ENCODE measurements at places on chromosomes 3 and 15.

GRCh38 chr3:45568848-45569762 is 25.4 kb upstream of the LIMD1 start:
- no peak overlapping the region for H3K4me3 ChIP-seq
- no peak overlapping the region for H3K27ac ChIP-seq
- no peaks in the 10 kb centered on the region for H3K27me3 ChIP-seq
- H3K36me3 ChIP-seq, result no peaks in the 10 kb centered on the region

GRCh38 chr3:73475717-73476116 is 149.0 kb downstream of the PDZRN3 start:
- DNase-seq, result no peak
- no peaks in the 10 kb centered on the region for H3K4me1 ChIP-seq
- no peak overlapping the region for H3K27ac ChIP-seq
- no peaks in the 10 kb centered on the region for H3K27me3 ChIP-seq
- H3K4me3 ChIP-seq, result no peak overlapping the region

DNA sequence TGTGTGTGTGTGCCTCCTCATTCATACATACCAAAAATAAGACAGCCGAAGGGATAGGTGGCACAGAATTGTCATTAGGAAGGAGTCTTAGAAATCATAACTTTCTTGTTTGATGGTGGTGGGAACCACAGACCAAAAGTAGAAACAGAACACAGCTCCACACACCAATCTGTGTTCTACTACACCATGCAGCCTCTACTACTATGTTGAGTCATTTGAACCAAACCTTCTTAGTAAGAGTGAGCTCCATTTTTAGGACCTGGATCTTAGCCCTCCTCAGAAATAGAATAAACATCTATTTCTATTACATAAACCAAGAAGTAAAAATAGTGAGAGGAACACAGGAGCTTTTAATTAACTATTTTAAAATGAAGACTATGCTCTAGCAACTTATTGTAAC is 27.9 kb upstream of the PLCH1 start:
- no peaks in the 10 kb centered on the region for H3K27me3 ChIP-seq
- H3K36me3 ChIP-seq, result peaks cover 3% of the 10 kb centered on the region
- H3K4me3 ChIP-seq, result no peak overlapping the region
- H3K4me1 ChIP-seq, result no peaks in the 10 kb centered on the region
- no peak overlapping the region for H3K27ac ChIP-seq
- no peak for DNase-seq

DNA sequence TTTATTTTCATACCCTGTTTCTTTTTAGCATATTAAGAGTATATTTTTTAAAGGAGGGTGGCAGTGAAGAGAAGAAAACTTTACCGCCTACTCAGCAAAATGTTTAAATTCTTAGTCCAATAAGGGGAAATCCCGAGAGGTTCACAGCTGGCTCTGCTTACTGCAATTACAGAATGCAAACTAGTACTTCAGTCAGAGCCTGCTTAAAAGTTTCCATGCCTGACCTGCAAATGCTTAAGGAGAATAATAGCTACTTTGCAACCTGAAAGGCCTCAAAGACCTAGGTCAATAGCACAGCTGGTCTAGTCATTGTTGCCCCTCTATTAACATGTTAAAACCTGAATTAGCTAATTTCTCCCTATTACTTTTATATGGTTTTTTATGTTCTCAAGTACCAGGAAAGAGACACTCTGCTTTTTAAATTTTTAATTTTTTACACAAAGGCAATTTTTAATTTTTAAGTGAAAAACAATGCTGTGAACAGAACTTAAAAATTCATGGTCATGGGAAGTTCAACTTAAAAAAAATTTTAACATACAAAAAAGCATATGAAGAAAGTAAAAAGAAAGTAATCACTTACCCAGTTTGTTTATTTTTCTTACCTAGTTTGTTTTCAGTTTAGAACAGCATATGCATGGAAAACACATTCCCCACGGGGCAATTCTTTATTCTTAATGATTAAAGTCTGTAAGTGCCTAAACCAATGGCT is 79.2 kb downstream of the P3H2 start:
- no peaks in the 10 kb centered on the region for H3K4me1 ChIP-seq
- H3K36me3 ChIP-seq, result no peaks in the 10 kb centered on the region
- no peak overlapping the region for H3K27ac ChIP-seq
- H3K27me3 ChIP-seq, result no peaks in the 10 kb centered on the region
- H3K4me3 ChIP-seq, result no peak overlapping the region

- peaks cover 5% of the 10 kb centered on the region for H3K27me3 ChIP-seq
- no peak overlapping the region for H3K4me3 ChIP-seq
- H3K27ac ChIP-seq, result no peak overlapping the region
- no peak for DNase-seq
Observed at GRCh38 chr3:186339180-186339918, 22.7 kb downstream of the DGKG start.

- no peaks in the 10 kb centered on the region for H3K27me3 ChIP-seq
- H3K4me1 ChIP-seq, result no peaks in the 10 kb centered on the region
- H3K36me3 ChIP-seq, result peaks cover 5% of the 10 kb centered on the region
- no peak for DNase-seq
Observed at GRCh38 chr3:195692354-195692685, 28.5 kb upstream of the MUC20 start.

GRCh38 chr15:48963524-48964113 is at the start of gene SHC4:
TSS of gene SHC4 (minus strand) at chr15:48963919. CDS start at chr15:48963015, 904 bp downstream.
- H3K27me3 ChIP-seq, result no peaks in the 10 kb centered on the region
- H3K4me1 ChIP-seq, result no peaks in the 10 kb centered on the region
- DNase-seq, result no peak
- peak within 1 kb of the TSS; percentile 51 for H3K4me3 ChIP-seq
- H3K27ac ChIP-seq, result no peak within 1 kb of the TSS
- H3K36me3 ChIP-seq, result no peaks in the 10 kb centered on the region

GRCh38 chr3:141505166-141505565 is 18.3 kb downstream of the RASA2 start:
- H3K4me3 ChIP-seq, result no peak overlapping the region
- H3K36me3 ChIP-seq, result no peaks in the 10 kb centered on the region
- H3K27me3 ChIP-seq, result no peaks in the 10 kb centered on the region
- H3K27ac ChIP-seq, result peak overlapping the region; percentile 64
- DNase-seq, result no peak

GRCh38 chr3:144314946-144315345 is 343.3 kb downstream of the DIPK2A start:
- no peak for DNase-seq
- H3K4me1 ChIP-seq, result no peaks in the 10 kb centered on the region
- H3K4me3 ChIP-seq, result no peak overlapping the region
- H3K27ac ChIP-seq, result no peak overlapping the region
- no peaks in the 10 kb centered on the region for H3K36me3 ChIP-seq
- H3K27me3 ChIP-seq, result no peaks in the 10 kb centered on the region

DNA sequence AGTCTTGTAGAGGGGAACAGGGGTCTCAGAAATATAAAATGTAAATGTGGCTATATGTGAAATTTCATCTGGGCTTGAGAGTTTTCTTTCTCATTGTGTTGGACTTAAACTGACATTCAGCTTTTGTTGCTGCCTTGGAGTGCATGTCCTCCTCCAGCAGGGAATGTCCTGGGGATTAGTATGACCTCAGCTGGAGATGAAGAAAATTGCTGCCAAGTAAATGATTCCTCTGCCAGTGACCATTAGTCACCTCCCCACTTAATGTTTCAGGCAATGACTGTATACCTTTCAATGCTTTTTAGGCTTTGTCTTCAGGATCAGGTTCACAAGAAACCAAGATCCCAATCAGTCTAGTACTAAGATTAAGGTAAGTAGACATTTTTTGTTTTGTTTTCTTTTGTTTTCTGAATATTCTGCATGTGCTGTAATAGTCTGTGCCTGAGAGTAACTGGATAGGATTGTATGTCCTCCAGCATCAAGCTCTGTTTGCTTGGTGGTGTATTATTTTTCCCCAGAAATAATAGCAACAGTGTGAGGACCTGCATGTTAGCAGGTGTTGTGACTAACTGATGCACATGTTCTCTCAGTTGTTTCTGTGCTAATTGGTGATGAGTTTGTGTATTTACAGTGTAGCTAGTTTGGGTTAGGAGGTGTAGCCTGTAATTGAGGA is 18.1 kb upstream of the SLC22A13 start:
- H3K27me3 ChIP-seq, result no peaks in the 10 kb centered on the region
- no peak overlapping the region for H3K4me3 ChIP-seq
- H3K4me1 ChIP-seq, result no peaks in the 10 kb centered on the region
- H3K36me3 ChIP-seq, result peaks cover 6% of the 10 kb centered on the region
- H3K27ac ChIP-seq, result no peak overlapping the region

GRCh38 chr15:33107950-33108349 is 86.6 kb downstream of the FMN1 start:
- H3K27me3 ChIP-seq, result no peaks in the 10 kb centered on the region
- no peak overlapping the region for H3K4me3 ChIP-seq
- no peak overlapping the region for H3K27ac ChIP-seq
- no peak for DNase-seq

- H3K4me1 ChIP-seq, result no peaks in the 10 kb centered on the region
- no peak overlapping the region for H3K27ac ChIP-seq
- H3K36me3 ChIP-seq, result no peaks in the 10 kb centered on the region
- no peak overlapping the region for H3K4me3 ChIP-seq
Observed at GRCh38 chr3:98793971-98794370, 30.8 kb downstream of the ST3GAL6 start.

DNA sequence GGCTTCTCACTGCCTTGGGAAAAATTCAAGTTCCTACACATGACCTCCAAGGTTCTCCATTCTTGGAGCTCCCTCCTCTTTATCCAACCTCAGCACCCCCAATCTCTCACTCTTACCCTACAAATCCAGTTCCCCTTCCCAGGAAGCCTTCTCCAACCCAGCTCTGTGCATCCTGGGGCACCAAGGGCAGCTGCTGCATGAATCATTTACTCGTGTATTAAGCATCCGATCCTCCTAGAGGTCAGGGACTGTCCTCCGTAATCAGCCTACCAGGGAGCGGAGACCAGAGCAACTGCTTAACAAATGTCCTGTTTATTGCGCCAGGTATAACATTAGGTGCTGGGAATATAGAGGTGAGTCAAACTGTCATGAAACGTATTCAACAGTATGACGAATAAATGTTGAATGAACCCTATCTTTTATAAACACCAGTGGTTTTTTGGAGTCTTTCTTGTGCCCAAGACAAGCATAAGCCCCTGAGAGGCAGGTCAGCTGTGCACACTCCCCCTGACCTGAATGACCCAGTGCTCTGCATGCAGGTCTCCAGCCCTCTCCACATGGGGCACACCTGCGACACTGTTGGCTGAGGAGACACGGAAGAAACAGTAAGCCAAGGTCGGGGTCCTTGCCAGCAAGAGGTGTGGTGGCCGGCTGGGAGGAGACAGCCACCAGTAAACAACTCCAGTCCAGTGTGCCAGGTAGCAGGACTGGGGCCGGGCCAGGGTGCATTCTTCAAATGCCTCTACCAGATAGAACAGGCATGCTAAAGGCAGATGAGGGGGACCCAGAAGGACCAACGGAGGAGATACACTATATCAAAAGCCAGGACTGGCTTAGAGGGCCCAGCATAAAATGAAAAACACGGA is 27.6 kb downstream of the ANP32A start:
- peaks cover 64% of the 10 kb centered on the region for H3K4me1 ChIP-seq
- no peaks in the 10 kb centered on the region for H3K36me3 ChIP-seq
- peak overlapping the region; percentile 92 for H3K27ac ChIP-seq
- peak; percentile 89 for DNase-seq

- H3K36me3 ChIP-seq, result no peaks in the 10 kb centered on the region
- no peaks in the 10 kb centered on the region for H3K27me3 ChIP-seq
- H3K4me1 ChIP-seq, result no peaks in the 10 kb centered on the region
- H3K27ac ChIP-seq, result no peak overlapping the region
Observed at GRCh38 chr3:170483485-170484262, 65.0 kb downstream of the CLDN11 start.

DNA sequence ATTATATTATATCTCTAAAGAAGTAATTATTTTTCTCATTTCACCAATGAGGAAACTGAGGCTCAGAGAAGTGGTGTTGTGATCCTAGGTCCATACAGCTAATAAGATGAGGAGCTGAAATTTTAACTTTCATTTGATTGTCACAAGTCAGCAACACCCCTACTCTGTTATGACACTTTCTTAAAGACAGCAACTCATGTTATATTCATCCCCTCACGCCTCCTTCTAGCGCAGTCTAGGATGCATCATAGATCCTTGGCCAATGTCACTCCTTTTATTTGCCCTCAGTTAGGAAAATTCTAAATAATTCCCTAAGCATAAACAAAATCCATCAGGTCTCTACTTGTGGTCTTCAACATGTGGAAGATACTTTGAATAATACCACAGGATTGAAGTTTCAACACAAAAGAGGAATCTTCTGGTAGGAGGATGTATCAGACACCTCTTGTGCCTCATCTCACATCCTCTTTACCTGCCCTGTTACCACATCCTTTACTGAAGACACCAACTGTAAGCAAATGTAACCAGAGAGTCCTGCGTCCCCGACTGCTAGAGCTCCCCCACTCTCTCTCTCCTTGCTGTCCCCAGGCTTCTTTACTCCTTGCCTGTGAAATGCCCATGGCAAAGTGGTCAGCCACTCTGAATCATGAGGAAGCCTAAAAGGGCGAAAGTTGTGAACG is 53.7 kb downstream of the TRIM42 start:
- H3K4me1 ChIP-seq, result no peaks in the 10 kb centered on the region
- DNase-seq, result no peak
- no peaks in the 10 kb centered on the region for H3K36me3 ChIP-seq
- no peak overlapping the region for H3K4me3 ChIP-seq
- H3K27me3 ChIP-seq, result no peaks in the 10 kb centered on the region
- H3K27ac ChIP-seq, result no peak overlapping the region

DNA sequence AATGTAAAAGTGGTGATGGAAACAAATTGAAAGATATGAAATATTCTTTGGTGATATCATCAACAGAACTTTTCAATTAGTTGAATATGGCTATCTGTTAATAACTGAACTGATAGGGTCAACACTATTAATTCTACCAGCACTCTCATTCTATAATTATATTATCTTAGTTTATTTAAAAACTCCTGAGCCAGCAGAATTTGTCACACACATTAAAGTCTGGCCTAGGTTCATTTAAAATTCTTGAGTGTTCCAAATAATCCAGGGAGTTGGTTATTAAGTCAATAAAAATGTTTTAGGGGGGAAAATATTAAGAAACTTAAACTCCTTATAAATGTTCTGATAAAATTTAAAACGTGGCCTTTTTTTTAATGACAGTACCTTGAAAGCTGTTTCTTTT is 189.6 kb upstream of the GRM7 start:
- no peak overlapping the region for H3K27ac ChIP-seq
- DNase-seq, result no peak
- H3K4me3 ChIP-seq, result no peak overlapping the region
- H3K27me3 ChIP-seq, result no peaks in the 10 kb centered on the region
- H3K36me3 ChIP-seq, result no peaks in the 10 kb centered on the region

DNA sequence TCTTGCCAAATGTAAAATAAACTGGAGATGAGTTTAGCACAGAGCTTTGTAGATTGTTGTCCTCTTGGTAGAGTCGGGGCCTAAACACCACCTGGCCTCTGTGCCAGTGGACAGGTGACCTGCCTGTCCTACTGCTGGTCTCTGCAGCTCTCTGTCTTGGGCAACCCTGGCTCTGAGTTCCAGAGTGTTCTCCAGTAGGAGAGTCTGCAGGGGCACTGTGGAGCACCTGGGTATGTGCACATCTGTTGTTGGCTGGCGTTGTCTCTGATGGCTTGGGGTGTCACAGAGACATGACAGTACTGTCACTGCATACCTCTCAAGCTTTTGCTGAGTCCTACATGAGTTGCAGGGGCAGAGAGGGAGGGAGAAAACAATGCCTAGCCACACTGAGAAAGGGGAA is 112.6 kb downstream of the IGF1R start:
- no peaks in the 10 kb centered on the region for H3K4me1 ChIP-seq
- no peaks in the 10 kb centered on the region for H3K27me3 ChIP-seq
- H3K4me3 ChIP-seq, result no peak overlapping the region
- H3K27ac ChIP-seq, result peak overlapping the region; percentile 2
